Activated T-cell treated with anti-CD3 and anti-CD28 coated beads for 24 hours (primary cell): ENCODE measurements at places on chromosomes 7 and 10.

DNA sequence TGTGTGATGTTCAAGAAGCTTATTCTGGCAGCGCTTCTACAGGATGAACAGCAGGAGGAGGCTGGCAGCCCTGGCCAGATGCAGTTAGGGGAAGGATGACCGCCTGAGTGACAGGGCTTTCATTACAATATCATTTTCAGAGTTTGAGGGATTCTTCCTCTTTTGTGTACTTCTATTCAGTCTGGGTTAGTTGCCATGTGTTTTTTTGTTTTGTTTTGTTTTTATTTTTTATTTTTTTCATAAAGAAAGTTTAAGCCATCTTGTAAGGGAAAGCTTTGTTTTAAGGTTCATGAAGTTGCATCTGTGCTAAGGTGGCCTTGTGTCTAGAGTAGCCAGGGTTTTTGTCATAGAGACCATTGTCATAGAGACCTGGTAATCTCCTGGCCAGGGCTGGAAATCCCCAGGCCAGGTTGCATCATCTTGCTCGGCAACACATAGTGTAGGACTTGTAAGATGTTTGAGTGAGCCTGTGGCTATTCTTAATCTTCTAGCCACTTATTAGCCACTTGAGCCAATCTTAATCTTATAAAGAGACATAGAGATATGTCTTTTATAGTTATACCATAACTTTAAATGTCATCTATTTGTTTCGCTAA, 230.5 kb upstream of the TMEM229A start:
- DNase-seq: no peak

DNA sequence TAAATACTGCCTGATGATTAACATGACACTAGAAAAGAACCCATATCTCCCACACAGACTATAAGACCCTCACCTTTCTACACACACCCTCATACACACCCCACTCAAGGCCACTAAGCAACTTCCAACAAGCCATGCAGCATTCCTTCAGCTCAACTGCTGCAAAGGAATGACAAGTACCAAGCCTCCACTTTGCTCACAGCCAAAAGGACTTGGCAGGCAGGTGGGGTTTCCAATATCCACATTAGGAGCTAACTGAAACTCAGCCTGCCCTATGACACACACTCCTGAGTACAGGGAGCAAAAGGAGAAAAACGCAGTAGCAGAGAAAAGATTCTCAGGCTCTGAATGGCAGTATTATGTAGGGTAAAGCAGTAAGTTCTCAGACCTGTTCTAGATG, 13.4 kb downstream of the USP54 start:
- DNase-seq: no peak

DNA sequence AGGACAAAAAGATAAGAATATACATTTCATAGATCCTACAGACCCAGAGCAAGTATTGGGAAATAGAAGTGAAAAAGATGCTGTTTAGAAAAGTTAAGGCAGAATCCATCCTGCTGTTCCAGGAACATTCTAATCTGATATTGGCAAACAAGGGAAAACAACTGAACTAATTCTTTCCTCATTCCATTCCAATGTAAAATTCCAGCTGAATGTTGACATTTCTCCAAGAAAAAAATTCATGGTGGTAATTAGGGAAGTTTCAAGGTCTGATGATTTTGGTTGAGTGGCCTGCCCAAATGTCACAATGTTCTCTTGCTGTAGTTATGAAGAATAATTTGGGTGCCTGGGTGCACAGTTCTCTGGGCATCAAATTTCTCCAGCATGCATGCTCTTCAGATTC, 15.2 kb downstream of the PIP start:
- DNase-seq: no peak

- DNase-seq: no peak
Measured at GRCh38 chr10:80201608-80202141, 3.7 kb downstream of the ANXA11 start.
